A549 treated with dexamethasone at 1 μM for 4 hours (cell line): ENCODE measurements at places on chromosomes 1 and 21. TPM values are rescaled to one million over a fixed set of nuclear protein-coding genes. Genes with fewer than 3 reads are reported as not detected.

The LDLRAD1 gene
- total RNA-seq = not detected in 5 replicates

The FCRLB gene
- total RNA-seq = 1.1 to 1.6 TPM (median 1.4 TPM) in 5 replicates

The LRRC71 gene
- total RNA-seq = 0.08 to 0.12 TPM (median 0.10 TPM) in 5 replicates

The KIF26B gene
- total RNA-seq = 0.05 to 0.15 TPM (median 0.09 TPM) in 5 replicates

The TBX19 gene
- total RNA-seq = 0.51 to 0.71 TPM (median 0.67 TPM) in 5 replicates

The HTR6 gene
- total RNA-seq = 0.08 to 0.28 TPM (median 0.19 TPM) in 5 replicates

The HJV gene
- total RNA-seq = not detected in 5 replicates

The RORC gene
- total RNA-seq = 0.03 to 0.08 TPM (median 0.04 TPM) in 4 of 5 replicates, not detected in the other

The CYP4A11 gene
- not detected in 5 replicates for total RNA-seq

The SLAMF7 gene
- total RNA-seq = 0.87 to 1.8 TPM (median 1.6 TPM) in 5 replicates

The MCOLN3 gene
- total RNA-seq = 2.8 to 3.8 TPM (median 3.4 TPM) in 5 replicates

The CRNN gene
- not detected in 5 replicates for total RNA-seq

The CD52 gene
- total RNA-seq = 0.38 TPM in 1 of 5 replicates, not detected in the others

The KCNT2 gene
- total RNA-seq = 0.02 to 0.07 TPM (median 0.04 TPM) in 5 replicates

The LEPR gene
- total RNA-seq = 2.0 to 3.9 TPM (median 3.1 TPM) in 5 replicates

The TAL1 gene
- total RNA-seq = 0.01 to 0.05 TPM (median 0.02 TPM) in 4 of 5 replicates, not detected in the other

The ELAVL4 gene
- total RNA-seq = not detected in 5 replicates

The C8A gene
- not detected in 5 replicates for total RNA-seq

The PSRC1 gene
- total RNA-seq = 16.6 to 22.7 TPM (median 20.9 TPM) in 5 replicates

The SNIP1 gene
- total RNA-seq = 11.7 to 17.3 TPM (median 14.4 TPM) in 5 replicates

The TRIM46 gene
- 1.8 to 2.9 TPM (median 2.5 TPM) in 5 replicates for total RNA-seq

The ACBD3 gene
- total RNA-seq = 22.8 to 28.9 TPM (median 27.6 TPM) in 5 replicates

The S100A1 gene
- total RNA-seq = 0.44 to 0.87 TPM (median 0.70 TPM) in 5 replicates

The TMEM50B gene
- 10.5 to 11.5 TPM (median 11.1 TPM) in 5 replicates for total RNA-seq

The ERICH3 gene
- total RNA-seq = not detected in 5 replicates

The STX12 gene
- total RNA-seq = 7.8 to 11.8 TPM (median 9.6 TPM) in 5 replicates

The LAPTM5 gene
- total RNA-seq = 0.18 to 0.37 TPM (median 0.27 TPM) in 5 replicates

The LIPI gene
- not detected in 5 replicates for total RNA-seq

The ANGPTL1 gene
- total RNA-seq = 0.08 TPM in 1 of 5 replicates, not detected in the others

The PTPN7 gene
- total RNA-seq = not detected in 5 replicates

The PGLYRP3 gene
- total RNA-seq = not detected in 5 replicates

The SLC1A7 gene
- 0.04 TPM in 1 of 5 replicates, not detected in the others for total RNA-seq

The ADAM15 gene
- total RNA-seq = 68.8 to 122 TPM (median 111 TPM) in 5 replicates

The OR2G6 gene
- total RNA-seq = not detected in 5 replicates

The FOXD3 gene
- 0.52 to 0.91 TPM (median 0.70 TPM) in 5 replicates for total RNA-seq

The BRINP2 gene
- 0.13 to 0.27 TPM (median 0.18 TPM) in 5 replicates for total RNA-seq

The SSR2 gene
- 247 to 274 TPM (median 264 TPM) in 5 replicates for total RNA-seq

The TPTE gene
- not detected in 5 replicates for total RNA-seq

The TCHH gene
- 0.25 to 0.33 TPM (median 0.26 TPM) in 5 replicates for total RNA-seq

The KLHDC7A gene
- 1.1 to 1.7 TPM (median 1.3 TPM) in 5 replicates for total RNA-seq

The RGS1 gene
- total RNA-seq = not detected in 5 replicates

The USH2A gene
- total RNA-seq = under 0.01 TPM in 1 of 5 replicates, not detected in the others

The FBXO2 gene
- total RNA-seq = 6.7 to 10.4 TPM (median 7.6 TPM) in 5 replicates

The CLCNKA gene
- 0.04 to 0.07 TPM (median 0.05 TPM) in 4 of 5 replicates, not detected in the other for total RNA-seq

The RHCE gene
- 0.09 TPM in 1 of 5 replicates, not detected in the others for total RNA-seq

The COL11A1 gene
- total RNA-seq = 2.6 to 3.2 TPM (median 2.7 TPM) in 5 replicates

The CRYAA gene
- 0.07 to 0.18 TPM in 2 of 5 replicates, not detected in the others for total RNA-seq

The EFNA1 gene
- 16.4 to 24.1 TPM (median 18.9 TPM) in 5 replicates for total RNA-seq

The PRAMEF7 gene
- total RNA-seq = 0.07 to 0.15 TPM (median 0.12 TPM) in 3 of 5 replicates, not detected in the others
